ENCODE measurements at places on chromosomes 2 and 18. TPM values are rescaled to one million over a fixed set of nuclear protein-coding genes. Genes with fewer than 3 reads are reported as not detected.

DNA sequence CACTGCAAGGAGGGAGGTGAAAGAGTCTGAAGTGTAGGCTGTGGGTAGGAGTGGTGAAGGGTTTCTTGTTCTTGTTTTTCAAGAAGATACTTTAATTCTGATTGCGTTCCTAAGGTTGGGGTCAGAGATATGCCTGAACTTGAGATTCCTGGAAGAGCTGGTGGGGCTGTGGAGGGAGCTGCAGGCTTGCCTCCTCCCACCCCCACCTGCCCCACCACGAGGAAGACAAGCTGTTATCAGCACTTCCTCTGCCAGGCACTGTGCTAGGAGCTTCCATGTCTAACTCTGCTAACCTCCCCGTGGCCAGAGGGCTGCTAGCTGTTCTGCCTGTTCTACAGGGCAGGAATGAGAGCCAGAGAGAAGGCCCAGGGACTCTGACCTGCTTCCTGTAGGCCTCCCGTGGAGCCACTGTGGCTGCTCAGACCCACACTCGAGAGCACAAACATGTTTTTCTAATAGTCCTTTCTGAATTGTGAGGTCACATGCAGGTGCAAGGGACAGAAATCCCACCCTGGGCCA lies 13.7 kb downstream of the ANKRD23 start:
- H3K27ac ChIP-seq = no peak overlapping the region
- no peaks in the 10 kb centered on the region for H3K4me1 ChIP-seq
- no peak for DNase-seq

GRCh38 chr18:2627821-2628276 lies 27.7 kb upstream of the SMCHD1 start:
- DNase-seq = no peak
- H3K4me1 ChIP-seq = no peaks in the 10 kb centered on the region
- no peaks in the 10 kb centered on the region for H3K27me3 ChIP-seq
- H3K27ac ChIP-seq = no peak overlapping the region
- no peak overlapping the region for H3K4me3 ChIP-seq

- no peak overlapping the region for H3K4me3 ChIP-seq
- H3K27me3 ChIP-seq = no peaks in the 10 kb centered on the region
- H3K36me3 ChIP-seq = no peaks in the 10 kb centered on the region
- H3K4me1 ChIP-seq = no peaks in the 10 kb centered on the region
- H3K27ac ChIP-seq = peak overlapping the region; percentile 46
- DNase-seq = no peak
Observed at GRCh38 chr18:12750076-12750714, 47.4 kb downstream of the PSMG2 start.

DNA sequence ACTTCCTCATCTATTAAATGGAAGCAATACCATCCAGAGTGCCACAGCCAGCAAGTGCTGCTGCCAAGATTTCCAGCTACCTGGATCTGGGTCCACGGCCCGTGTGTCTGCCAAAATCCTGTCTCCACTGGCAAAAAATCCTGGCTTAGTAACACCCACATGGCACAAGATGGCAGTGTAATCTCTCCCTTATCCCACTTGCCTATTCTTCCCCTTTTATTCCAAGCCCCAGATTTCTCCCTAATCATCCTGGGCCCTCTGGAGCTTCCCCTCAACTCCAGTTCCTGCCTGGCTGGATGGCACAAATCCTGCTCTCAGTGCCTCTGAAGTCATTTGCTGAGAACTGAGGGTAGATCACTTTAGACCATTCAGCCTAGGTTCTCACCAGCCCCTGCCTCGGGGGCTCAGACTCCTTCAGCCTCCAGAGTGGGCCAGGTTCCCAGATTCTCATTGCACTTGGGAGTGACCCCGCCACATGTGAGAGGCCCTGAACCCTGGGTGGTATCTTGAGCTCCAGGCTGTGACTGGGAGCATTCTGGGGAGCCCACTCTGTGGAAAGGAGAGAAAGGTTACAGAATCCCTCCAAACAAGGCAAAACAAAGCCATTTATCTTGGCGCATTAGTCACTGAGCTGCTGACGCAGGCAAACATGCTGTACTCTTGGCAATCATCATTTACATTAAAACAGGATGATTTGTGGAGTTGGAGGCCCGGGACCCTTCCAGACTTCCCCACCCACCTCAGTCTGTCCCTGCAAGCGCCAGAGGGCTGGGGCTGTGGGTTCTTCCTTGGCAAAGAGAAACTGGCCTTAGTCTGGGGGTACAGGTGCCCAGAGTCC lies 325.8 kb downstream of the DYSF start:
- H3K36me3 ChIP-seq = no peaks in the 10 kb centered on the region
- H3K4me3 ChIP-seq = no peak overlapping the region
- no peaks in the 10 kb centered on the region for H3K27me3 ChIP-seq
- DNase-seq = no peak

DNA sequence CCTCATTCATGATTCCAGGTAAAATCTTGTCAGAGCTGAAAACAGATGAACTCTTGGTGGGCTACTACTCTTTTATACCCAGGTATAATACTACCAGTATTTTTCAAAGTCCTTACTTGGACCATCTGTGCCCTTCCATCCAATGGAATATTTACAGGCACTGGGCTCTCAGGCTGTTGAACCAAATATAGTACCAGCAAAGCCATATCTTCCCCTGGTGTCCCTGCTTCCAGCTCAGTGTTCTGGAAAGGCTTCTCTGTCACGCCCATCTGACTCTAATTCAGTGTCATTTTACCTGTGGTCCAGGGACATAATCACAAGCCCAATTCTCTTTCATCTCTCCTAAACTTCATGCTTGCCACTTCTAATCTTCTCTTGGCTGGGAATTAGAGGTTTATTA lies 119.2 kb upstream of the STK17B start:
- H3K27ac ChIP-seq = no peak overlapping the region
- no peak for DNase-seq
- H3K4me1 ChIP-seq = peaks cover 4% of the 10 kb centered on the region
- no peaks in the 10 kb centered on the region for H3K27me3 ChIP-seq

- DNase-seq = no peak
- peaks cover 7% of the 10 kb centered on the region for H3K4me1 ChIP-seq
- H3K36me3 ChIP-seq = no peaks in the 10 kb centered on the region
- no peak overlapping the region for H3K27ac ChIP-seq
- H3K27me3 ChIP-seq = no peaks in the 10 kb centered on the region
- no peak overlapping the region for H3K4me3 ChIP-seq
Observed at GRCh38 chr2:165743442-165743841, 50.6 kb downstream of the GALNT3 start.

GRCh38 chr18:67373636-67374035 lies 142.9 kb downstream of the DSEL start:
- DNase-seq = no peak
- H3K27me3 ChIP-seq = no peaks in the 10 kb centered on the region
- no peaks in the 10 kb centered on the region for H3K4me1 ChIP-seq
- H3K4me3 ChIP-seq = no peak overlapping the region
- H3K36me3 ChIP-seq = no peaks in the 10 kb centered on the region

DNA sequence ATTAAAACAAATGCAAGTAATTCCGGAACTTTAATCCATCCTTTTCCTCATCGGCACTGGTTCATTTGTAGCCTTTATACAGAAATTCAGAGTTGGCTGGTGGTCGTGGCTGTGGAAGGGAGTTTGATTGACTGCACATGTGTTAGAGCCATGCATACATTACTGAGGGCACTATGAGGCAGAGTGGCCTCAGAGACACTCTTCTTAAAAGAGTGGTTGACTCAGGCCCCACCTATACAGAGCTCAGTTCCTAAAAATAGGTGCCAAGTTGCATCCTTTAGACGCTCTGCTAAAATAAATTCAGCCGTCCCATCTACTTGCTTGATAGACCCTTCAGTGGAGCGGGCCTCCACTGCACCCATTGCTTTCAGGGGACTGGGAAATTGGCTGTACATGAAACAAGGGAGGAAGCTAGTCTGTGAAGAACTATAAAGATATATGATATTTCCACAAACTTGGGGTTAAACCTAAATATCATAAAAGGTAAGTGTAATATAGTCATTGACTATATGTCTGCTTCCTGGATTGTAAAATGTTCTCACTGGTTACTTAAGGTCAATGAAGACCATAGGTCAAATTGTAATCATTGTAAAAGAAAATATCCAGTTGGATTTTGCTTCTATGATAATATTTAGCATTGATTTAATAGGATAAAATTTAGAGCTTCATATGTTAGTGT lies 298.9 kb downstream of the XIRP2 start:
- peaks cover 53% of the 10 kb centered on the region for H3K4me1 ChIP-seq
- no peak overlapping the region for H3K27ac ChIP-seq
- no peaks in the 10 kb centered on the region for H3K36me3 ChIP-seq
- no peaks in the 10 kb centered on the region for H3K27me3 ChIP-seq
- H3K4me3 ChIP-seq = no peak overlapping the region

GRCh38 chr18:28003451-28003850 lies 173.5 kb downstream of the CDH2 start:
- no peak for DNase-seq
- no peaks in the 10 kb centered on the region for H3K27me3 ChIP-seq
- no peaks in the 10 kb centered on the region for H3K4me1 ChIP-seq
- no peak overlapping the region for H3K4me3 ChIP-seq
- no peak overlapping the region for H3K27ac ChIP-seq
- H3K36me3 ChIP-seq = no peaks in the 10 kb centered on the region

GRCh38 chr2:152606081-152606480 lies 111.2 kb downstream of the PRPF40A start:
- H3K36me3 ChIP-seq = no peaks in the 10 kb centered on the region
- DNase-seq = no peak
- H3K27me3 ChIP-seq = no peaks in the 10 kb centered on the region
- no peak overlapping the region for H3K4me3 ChIP-seq
- H3K27ac ChIP-seq = no peak overlapping the region

DNA sequence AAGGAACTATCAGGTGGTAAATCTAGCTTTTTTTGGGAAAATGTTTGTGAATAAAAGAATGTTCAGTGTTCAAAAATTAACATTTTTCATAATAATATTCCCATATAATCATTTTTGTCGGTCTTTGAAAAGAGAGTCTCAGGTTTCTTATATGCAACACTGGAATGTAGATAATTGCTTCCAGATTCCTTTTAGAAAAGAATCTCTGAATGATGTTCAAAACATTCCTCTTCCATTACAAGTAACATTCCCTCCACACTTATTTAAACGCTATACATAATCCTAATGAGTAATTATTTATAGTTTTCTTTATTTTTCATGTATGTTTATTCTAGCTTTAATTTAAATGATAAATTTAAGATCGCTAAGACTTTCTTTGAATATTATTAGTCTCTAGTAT lies 7.0 kb downstream of the ZSWIM2 start:
- no peaks in the 10 kb centered on the region for H3K27me3 ChIP-seq
- no peak overlapping the region for H3K27ac ChIP-seq
- no peak overlapping the region for H3K4me3 ChIP-seq
- H3K4me1 ChIP-seq = no peaks in the 10 kb centered on the region
- no peaks in the 10 kb centered on the region for H3K36me3 ChIP-seq
- no peak for DNase-seq

GRCh38 chr2:3465844-3466481 lies 53.4 kb downstream of the ADI1 start:
- peaks cover 23% of the 10 kb centered on the region for H3K4me1 ChIP-seq
- H3K36me3 ChIP-seq = no peaks in the 10 kb centered on the region
- peak overlapping the region; percentile 97 for H3K27ac ChIP-seq
- no peaks in the 10 kb centered on the region for H3K27me3 ChIP-seq

DNA sequence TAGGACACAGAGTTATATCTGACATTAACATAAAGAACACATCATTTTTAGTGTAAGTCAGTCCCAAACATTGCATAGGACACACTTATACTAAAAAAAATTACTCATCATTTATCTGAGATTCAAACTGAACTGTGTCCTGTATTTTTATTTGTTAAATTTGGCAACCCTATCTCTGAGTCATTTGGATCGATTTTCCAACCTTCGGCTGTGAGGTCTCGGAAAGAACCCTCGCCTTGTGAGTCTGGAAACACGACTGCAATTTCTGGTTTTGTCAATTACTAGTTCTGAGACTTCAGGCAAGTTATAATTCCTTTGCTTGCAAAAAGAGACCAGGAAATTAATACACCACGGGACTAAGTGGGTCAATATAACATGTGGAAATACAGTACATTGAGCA lies 14.0 kb downstream of the ATP8B1 start:
- H3K36me3 ChIP-seq = no peaks in the 10 kb centered on the region
- no peaks in the 10 kb centered on the region for H3K27me3 ChIP-seq
- peak overlapping the region; percentile 49 for H3K4me3 ChIP-seq
- H3K27ac ChIP-seq = peak overlapping the region; percentile 87
- H3K4me1 ChIP-seq = peaks cover 51% of the 10 kb centered on the region
- no peak for DNase-seq

DNA sequence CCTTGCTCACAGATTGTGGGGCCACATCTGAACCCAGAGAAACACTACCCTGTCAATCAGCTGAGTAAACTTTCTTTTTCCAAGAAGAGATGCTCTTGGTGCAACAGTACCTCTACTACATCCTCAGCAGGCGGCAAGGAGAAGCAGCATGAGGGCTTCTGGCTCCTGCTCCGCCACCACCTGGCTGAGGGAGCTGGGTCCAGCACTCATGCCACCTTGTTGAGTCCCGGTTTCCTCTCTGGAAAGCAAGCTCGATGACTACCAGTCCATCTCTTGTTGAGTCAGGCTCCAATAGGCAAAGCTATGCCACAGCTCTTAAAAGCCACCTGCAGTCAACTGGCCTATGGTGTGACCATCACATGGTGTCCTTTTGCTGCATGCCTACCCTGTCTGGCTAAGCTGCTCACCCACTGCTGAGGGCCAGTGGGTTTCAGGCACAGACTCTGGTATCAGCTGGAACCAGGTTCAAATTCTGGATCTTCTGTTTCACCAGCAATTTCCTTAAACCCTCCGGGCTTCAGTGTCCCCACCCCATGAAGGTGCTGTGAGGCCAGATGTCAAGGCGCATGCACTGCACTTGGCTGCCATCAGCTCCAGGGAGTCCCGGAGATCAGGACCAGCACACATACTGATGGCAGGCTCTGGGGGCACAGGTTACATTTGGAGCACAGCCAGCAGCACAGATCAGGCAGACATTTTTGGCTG lies 42.5 kb upstream of the ACAA2 start:
- H3K36me3 ChIP-seq = no peaks in the 10 kb centered on the region
- DNase-seq = no peak
- H3K27ac ChIP-seq = no peak overlapping the region
- H3K4me3 ChIP-seq = no peak overlapping the region

Gene MATN3
- 1.8 TPM for total RNA-seq

Gene KCNJ3
- total RNA-seq = 1.6 TPM

Gene LPIN2
- total RNA-seq = 42.3 TPM

Gene MYOM1
- 16.1 TPM for total RNA-seq

Gene CRYBA2
- not detected for total RNA-seq

Gene TMEM198
- total RNA-seq = 1.4 TPM

Gene SPAG16
- 7.4 TPM for total RNA-seq

Gene TXNDC2
- total RNA-seq = 0.35 TPM

Gene CRYGD
- total RNA-seq = not detected

Gene AQP12B
- total RNA-seq = not detected

Gene METTL21A
- 3.5 TPM for total RNA-seq

Gene NT5DC4
- not detected for total RNA-seq

Gene PLGLB1
- total RNA-seq = 8.4 TPM
